ENCODE measurements at places on chromosomes 3 and 15.

GRCh38 chr15:60340207-60340921 is 57.4 kb downstream of the ANXA2 start:
- no peak for DNase-seq

DNA sequence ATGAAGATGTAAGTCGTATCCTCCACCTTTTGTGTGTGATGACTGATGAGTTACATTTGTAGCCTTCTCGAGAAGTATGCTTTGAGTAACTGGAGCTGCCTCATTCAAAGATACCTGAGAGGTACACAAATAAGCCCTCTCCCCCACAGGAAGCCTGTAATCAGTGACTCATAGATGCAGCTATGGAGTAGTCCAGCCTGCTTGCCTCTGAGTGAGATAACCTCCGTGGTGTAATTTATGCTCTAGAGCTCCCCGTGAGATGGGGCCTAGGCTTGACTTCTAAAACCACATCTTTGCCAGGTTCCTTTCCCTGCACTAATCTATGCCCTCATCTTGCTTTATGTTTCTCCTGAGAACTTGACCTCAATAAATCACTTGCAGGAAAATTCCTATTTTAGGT is 291.7 kb downstream of the SUCLG2 start:
- no peak for DNase-seq

- peak; percentile 30 for DNase-seq
Observed at GRCh38 chr15:52392008-52392687, 96.5 kb upstream of the MYO5C start.

DNA sequence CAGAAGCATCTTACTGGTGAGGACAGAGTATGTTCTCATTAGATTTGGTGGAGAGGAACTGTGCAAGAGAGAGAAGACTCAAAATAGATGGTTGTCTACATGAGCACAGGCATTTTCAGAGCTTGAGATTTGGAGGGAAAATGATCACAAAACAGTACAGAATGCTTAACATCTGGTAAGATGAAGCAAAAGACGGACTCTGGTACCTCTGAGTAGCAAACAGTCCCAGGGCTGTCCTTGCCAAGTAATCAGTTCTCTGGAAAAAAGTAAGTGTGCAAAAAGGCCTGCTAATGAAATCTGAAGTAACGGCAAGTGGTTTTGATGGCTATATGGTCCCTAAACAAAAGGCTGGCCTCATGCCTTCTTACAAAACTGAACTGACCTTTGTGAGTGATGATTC is 414.2 kb downstream of the CNTN4 start:
- no peak for DNase-seq

DNA sequence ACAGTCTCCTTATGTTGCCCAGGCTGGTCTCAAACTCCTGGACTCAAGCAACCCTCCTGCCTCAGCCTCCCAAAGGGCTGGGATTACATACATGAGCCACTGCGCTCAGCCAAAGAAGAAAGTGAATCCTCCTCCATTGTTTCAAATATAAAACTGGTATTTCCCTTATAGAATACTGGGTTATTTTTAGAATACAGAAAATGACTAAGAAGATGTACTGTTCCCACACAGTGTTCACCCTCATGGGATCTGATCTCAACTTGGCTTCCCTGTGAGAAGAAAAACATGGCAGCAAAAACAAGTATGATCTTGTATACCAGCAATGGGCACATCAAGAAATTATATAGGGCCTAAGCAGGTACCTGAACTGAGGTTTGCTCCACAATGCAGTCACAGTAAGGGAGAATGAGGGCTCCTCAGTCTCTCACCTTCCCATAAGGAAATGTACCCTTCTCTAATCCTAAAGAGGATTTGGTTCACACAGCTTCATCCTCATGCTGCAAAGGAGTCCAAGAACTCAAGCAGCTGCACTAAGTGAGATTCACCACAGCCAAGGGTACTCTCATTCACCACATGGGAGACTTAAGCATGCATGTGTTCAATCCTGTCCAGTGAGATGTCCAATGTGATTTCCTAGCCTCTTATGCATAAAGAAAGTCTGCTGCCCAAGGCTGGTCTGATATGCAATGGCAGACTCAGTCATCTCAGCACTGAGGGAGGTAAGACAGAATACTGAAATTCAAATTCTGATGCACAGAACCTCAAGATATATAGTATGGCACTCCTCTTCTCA is 25.8 kb downstream of the USP4 start:
- DNase-seq: no peak

GRCh38 chr3:53998980-53999379 is 107.3 kb upstream of the SELENOK start:
- DNase-seq: no peak

DNA sequence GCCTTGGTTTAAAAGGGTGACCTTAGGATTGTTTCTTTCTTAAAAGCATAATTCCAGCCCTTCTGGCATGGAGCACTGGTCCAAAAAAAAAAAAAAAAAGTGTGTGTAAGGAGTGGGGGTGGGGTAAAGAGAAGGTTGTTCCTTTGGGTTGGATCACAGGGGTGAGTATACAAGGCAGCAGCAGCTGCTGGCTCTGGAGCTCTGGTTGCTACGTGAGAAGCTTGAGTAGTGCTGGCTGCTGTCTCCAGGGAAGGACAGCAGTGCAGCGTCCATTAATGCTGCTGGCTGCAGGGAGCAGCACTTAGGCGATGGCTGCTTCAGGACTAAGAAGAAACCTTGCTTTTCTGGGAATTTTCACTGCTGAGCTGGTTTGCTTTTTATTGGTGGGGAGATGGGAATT is 2.3 kb downstream of the SETD5 start:
- peak; percentile 64 for DNase-seq

GRCh38 chr15:49225572-49226281 is 55.7 kb downstream of the GALK2 start:
- DNase-seq: peak; percentile 44

DNA sequence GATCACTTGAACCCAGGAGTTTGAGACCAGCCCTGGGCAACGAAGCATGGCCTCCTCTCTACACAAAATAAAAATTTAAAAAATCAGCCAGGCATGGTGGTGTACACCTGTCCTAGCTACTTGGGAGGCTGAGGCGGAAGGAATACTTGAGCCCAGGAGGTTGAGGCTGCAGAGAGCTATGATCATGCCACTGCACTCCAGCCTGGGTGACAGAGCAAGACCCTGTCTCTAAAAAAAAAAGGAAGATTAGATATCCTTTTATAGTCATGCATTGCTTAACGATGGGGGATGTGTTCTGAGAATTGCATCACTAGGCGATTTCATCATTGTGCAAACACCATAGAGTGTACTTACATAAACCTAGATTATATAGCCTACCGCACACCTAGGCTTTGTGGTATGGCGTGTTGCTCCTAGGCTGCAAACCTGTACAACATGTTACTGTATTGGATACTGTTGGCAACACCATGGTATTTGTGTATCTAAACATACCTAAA is 12.6 kb downstream of the ALAS1 start:
- DNase-seq: no peak

DNA sequence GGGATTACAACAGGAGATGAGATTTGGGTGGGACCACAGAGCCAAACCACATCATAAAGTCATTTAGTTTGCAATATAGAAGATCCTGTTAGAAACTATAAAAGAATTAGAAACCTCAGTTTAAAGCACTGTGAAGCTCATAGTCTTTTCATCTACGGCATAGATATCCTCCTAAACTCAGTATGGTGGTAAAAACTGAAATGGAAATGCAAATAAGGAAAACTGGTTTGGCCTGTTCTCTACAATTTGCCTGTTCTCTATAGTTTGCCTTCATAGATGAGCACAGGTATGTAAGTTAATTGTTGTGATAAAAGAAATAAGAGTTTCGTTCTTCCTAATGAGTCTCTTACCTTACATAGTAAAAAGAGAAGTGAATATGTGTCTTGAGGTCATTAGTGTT is 331.6 kb upstream of the ARL6 start:
- DNase-seq: no peak

GRCh38 chr3:12893852-12894251 is 52.5 kb upstream of the RPL32 start:
- DNase-seq: no peak

DNA sequence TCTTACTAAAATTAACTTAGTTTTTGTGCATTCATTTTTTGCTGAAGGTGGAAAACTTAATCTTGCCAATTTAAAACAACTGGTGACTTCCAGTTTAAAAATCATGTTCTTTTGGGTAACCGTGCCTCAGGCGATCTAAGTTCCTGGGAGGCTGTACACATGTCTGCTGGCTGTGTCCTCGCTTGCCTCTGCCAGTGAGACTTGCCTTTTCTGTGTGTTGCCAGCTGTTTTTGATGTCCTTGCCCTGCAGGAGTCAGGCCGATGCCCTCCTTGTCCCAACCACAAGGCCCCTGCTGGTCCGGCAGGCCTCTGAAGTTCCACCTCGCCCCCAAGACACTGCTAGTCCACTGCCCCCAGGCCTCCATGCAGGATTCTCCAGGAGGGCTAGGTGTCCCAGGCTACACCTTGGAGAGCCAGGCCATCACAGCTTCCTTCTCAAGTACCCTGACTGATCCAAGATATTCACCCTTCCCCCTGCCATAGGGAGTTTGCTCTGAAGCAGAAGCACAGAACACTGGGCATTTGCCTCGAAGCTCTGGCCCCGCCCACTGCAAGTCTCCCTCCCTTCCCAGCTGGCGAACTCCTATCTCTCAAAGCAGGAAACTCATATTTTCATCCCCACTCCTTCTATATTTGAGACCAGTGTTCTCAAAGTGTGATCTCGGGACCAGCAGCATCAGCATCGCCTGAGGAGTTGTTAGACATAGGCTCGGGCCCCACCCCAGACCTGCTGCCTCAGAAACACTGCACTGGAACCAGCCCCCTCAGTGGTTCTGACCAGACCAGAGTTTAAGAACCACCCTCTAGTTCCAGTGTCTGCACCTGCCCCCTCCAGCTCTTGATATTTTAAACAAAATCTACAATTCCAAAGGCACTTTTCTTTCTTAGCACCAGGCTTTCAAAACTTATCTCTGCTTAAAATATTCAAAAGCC is 185.8 kb upstream of the UBE2E1 start:
- no peak for DNase-seq

DNA sequence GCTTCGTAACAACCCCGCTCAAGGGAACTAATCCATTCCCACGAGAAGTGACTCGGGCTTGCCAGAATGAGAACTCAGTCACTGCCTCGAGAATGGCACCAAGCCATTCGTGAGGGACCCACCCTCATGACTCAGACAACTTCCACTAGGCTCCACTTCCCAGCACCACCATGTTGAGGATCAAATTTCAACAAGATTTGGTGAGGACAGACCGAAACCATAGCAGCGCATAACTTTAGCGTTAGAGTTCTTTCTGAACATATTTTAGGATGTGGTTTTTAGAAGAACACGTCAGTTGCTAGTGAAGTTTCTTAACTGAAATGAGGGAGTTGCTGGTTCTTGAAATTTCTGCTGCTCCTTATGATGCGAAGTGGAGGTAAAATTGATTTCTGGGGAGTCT is 13.5 kb downstream of the PTPRG start:
- no peak for DNase-seq

DNA sequence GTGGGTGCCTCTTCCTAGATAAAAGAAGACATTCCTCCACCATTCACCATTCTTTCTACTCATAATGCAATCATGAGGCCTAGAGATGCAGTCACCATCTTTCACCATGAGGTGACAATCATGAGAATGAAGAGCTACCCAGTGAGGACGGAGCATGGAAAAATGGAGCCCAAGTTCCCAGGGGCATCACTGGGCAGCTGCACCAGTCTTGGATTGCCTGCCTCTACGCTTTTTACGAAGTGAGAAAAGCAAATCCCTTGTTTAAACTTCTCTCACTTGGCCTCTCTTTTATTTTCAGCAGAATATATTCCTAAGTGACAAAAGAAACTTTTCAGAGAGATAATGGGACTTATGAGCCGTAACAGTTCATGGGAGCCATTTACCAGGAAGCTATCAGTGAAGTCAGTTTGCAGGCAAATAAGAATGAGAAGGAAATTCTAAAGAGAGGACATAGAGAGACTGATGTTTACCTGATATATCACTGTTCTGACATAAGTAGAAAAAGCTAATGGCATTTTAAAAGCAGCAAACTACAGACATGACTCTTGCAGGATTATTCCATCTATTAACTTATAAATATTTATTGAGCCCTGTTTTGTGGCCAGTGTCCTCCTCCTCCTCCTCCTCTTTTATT is 90.0 kb upstream of the CPNE4 start:
- no peak for DNase-seq

DNA sequence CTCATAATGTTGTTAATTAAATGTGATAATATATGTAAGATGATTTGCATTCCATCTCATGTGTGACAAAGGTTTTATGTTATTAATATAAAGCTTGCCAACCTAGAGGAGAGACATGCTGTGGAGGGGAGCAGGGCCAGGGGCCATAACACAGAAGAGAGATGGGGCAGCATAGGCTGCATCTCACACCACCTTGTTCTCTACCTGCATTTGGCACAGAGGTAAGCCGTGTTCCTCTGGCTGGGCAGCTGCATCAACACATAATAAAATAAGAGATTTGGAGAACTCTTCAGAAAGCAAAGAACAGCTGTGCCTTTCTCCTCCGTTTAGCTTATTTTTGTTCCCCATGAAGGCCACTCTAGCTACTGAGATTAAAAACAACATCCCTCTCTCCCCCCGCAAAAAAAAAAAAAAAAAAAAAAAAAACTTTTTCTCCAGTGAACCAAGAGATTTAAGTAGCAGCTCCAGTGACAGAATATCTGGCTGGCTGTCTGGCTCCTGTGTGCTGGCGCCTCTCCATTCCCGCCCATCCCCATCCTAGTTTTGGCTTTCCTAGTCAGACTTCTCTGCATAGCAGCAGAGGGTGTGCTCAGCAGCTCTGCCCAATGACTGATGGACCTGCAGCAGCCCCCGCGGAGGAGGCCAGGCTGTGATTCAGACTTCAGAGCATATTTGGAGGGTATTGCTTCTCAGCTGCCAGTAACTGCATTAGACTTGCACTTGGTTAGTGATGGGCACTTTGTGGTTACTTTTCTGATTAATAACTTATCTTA is 52.2 kb upstream of the STXBP5L start:
- no peak for DNase-seq

- DNase-seq: no peak
Observed at GRCh38 chr3:127174715-127175140, 18.2 kb upstream of the PRR23E start.

GRCh38 chr15:58856086-58856485 is 77.4 kb downstream of the SLTM start:
- DNase-seq: no peak

GRCh38 chr15:90660195-90660998 is 56.7 kb upstream of the BLM start:
- peak; percentile 60 for DNase-seq

DNA sequence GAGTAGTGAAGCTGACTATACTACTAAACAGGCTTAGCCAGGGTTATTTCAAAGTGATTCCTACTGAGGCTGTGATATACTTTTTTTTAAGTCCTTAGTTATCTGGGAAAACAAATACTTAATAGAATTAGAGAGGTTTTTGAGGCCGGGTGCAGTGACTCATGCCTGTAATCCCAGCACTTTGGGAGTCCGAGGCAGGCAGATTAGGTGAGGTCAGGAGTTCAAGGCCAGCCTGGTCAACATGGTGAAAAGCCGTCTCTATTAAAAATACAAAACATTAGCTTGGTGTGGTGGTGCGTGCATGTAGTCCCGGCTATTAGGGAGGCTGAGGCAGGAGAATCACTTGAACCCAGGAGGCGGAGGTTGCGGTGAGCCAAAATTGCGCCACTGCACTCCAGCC is 34.2 kb downstream of the PRTG start:
- DNase-seq: no peak

- no peak for DNase-seq
Observed at GRCh38 chr3:97958396-97958795, 13.8 kb downstream of the RIOX2 start.

Data from Caki2 (cell line).